ENCODE measurements at places on chromosomes 5 and 9.

GRCh38 chr5:174328631-174329299 lies 283.3 kb downstream of the NSG2 start:
- DNase-seq, result peak; percentile 38

- no peak for DNase-seq
Measured at GRCh38 chr9:98941946-98942523, 1.7 kb upstream of the COL15A1 start.

- no peak for DNase-seq
Measured at GRCh38 chr9:4967523-4967922, 17.5 kb upstream of the JAK2 start.

DNA sequence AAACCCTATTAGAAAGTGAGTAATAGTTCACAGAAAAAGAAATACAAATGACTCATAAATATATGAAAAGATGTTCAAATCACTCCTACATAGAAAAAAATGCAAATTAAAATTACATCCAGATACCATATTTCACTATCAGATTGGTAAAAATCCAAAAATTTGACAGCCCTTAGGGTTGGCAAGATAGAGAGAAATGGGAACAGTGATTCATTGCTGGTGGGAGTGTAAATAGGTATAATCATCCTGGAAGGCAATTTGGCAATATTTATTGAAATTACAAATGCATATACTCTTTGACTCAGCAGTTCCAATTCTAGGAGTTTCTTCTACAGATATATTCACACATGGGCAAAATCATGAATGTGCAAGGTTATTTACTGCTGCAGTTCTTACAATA lies 273.5 kb downstream of the NR2F1-AS1 start:
- DNase-seq, result no peak

DNA sequence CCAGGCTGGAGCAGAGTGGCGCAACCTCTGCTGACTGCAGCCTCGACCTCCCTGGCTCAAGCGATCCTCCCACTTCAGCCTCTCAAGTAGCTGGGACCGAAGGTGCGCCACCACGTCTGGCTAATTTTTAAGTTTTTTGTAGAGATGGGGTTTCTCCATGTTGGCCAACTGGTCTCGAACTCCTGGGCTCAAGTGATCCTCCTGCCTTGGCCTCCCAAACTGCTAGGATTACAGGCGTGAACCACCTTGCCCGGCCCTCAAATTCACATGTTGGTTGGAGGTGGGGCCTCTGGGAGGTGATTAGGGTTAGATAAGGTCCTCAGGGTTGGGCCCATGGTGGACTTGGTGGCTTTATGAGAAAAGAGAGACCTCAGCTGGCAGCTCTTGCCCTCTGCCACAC lies 10.1 kb downstream of the LCN12 start:
- DNase-seq, result no peak

GRCh38 chr5:16930496-16930895 lies 5.6 kb downstream of the MYO10 start:
- DNase-seq, result no peak

- DNase-seq, result no peak
Measured at GRCh38 chr9:31759703-31760102, 624.7 kb upstream of the ACO1 start.

DNA sequence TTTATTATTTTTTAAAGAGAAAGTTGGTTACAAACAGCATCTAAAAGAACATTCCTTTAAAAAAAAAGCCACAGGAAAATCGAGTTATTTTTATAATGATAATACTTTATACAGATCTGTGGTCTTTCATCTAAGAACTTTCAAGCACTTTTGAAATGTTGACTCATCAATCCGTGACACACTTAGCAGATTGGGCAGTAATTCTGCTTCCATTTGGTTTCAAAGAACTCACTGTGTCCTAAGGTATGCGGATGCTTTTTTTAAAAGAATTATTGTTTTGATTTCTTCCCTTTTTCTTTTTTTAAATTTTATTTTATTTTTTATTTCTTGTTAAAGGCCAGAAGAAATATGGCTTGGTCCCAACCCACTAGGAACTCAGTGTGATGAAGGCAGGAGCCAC lies 147.8 kb downstream of the AOPEP start:
- DNase-seq, result no peak

GRCh38 chr9:32291370-32291769 lies 93.1 kb upstream of the ACO1 start:
- DNase-seq, result no peak

- DNase-seq, result peak; percentile 47
Measured at GRCh38 chr5:130549884-130550561, 615.0 kb downstream of the HINT1 start.

GRCh38 chr5:6611334-6612256 lies 21.2 kb downstream of the NSUN2 start:
- no peak for DNase-seq

GRCh38 chr5:5089895-5090649 lies 50.1 kb upstream of the ADAMTS16 start:
- DNase-seq, result no peak

GRCh38 chr5:93793159-93793781 lies 51.9 kb upstream of the POU5F2 start:
- no peak for DNase-seq

DNA sequence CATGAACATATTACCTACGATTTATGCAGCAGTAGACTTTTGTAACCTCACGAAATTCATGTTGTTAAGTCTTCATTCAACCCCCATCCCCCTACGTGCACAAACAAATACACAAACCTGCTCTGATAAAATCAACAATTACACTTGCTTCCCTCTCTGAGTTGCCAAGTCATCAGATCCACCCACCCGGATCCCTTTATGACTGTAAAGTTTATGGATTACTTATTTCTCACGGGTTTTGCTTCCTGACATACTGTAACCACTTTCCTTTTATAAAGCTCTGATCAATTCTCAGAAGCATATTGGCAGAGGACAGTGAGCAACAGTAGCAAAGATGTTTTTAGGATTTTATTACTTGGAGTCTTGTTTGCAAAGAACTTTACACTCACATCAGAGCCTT lies 70.5 kb downstream of the MLLT3 start:
- DNase-seq, result no peak

- no peak for DNase-seq
Measured at GRCh38 chr5:169299663-169300467, 1.1 kb downstream of the SLIT3 start.

Measured in urothelium cell line (cell line).